ENCODE measurements at places on chromosomes 6 and 20.

- no peak for DNase-seq
Observed at GRCh38 chr20:57147185-57147584, 119.3 kb downstream of the BMP7 start.

GRCh38 chr20:10792291-10792690 lies 118.5 kb upstream of the JAG1 start:
- DNase-seq, result no peak

DNA sequence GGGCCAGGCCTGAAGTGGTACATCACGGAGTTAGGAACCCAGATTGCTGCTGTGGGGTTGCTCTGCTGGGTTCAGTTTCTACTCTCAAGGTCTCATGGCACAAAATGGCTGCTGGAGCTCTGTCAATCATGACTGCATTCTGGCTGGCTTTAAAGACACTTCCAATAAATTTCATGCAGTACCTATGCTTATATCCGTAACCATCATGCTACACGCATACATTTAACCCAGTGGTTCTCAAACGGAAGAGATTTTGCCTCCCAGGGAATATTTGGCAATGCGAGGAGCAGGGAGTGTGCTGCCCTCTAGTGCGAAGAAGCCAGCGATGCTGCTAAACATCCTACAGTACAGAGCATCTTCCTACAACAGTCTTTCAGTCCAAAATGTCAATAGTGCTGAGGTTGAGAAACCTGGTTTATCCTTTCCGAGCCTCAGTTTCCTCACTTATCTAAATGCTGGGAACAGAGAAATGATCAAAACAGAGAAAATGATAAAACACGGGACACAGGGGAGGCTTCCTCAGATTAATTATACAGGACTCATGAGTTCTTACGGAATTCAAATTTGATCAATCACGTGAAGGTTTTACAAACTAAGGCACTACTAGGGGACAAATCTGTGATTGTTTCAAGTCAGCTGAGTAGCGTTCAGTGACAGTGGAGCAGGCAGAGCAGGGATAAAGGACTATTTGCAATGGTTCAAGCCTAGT lies 9.6 kb upstream of the SLC2A10 start:
- no peak for DNase-seq

DNA sequence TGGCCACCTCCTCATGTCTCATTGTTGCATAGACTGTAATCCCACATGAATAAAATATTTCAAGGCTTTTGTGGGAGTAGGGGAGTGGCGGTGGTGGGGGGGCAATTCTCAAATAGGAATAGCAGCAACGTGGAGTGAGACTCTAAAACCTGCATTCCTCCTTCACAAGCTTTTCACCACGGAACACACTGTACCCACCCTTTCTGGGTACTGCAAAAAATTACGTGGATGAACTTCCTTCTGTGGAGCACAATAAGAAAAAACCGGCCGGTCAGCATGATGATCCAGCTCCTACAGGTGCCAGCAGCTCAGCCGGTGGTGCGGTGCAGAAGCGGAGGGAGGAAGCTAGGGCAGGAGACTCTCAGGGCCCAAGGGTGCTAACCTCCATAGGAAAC lies 930 bp upstream of the RRAGD start:
- no peak for DNase-seq

DNA sequence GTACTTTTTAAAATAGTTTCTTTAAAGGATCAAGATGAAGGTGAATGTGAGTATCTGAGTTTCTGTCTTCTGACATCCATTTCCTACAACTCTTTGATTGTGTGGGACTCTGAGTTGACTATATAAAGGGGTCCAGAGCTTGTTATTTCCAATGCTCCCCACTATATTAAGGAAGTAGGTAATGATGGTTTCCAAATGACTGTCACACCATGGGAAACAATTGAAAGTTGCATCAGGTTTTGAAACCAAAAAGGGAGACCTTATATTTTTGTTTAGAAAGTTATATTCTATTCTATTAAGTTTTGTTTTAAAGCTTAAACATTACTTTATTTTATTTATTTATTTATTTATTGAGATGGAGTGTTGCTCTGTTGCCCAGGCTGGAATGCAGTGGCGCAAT lies 11.2 kb downstream of the CASS4 start:
- DNase-seq, result no peak

DNA sequence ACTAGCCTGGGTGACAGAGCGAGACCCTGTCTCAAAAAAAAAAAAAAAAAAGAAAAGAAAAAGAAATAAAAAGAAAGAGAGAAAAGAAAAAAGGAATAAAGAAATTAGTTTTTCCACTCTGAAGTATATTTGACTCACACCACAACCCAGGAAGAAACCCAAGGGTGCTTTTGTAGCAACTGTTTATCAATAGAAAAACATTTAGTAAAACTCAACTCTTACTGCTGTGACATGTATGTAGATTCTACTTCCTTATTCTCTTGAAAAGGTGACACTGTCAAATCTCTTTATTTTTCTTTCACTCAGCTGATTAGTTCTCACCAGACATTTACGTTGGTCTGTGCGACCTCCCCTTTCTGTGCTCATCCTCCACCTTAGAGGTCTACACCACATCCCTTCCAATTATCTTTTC lies 99.9 kb upstream of the SHLD1 start:
- DNase-seq, result no peak

DNA sequence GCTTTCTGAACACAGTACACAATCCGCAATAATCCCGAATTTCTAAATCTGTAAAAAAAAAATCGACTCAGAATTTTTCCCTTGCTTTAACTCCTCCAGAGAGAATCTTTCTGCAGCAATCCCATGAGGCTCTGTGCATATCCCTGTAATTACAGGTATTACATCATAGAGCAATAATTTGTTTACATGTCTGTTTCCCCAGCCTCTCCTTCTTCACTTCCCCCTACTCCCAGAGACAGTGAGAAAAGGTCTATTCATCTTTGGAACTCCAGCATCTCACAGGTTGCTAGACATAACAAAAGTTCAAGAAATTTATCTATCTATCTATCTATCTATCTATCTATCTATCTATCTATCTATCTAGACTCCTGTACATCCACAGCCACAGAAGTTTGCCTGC lies 26.0 kb downstream of the KLHL31 start:
- DNase-seq, result no peak

- DNase-seq, result no peak
Observed at GRCh38 chr6:3724451-3725144, 26.9 kb downstream of the PXDC1 start.

GRCh38 chr6:152310371-152310954 lies 326.7 kb downstream of the SYNE1 start:
- DNase-seq, result no peak

- DNase-seq, result no peak
Observed at GRCh38 chr20:44089987-44090674, 96.9 kb downstream of the JPH2 start.

DNA sequence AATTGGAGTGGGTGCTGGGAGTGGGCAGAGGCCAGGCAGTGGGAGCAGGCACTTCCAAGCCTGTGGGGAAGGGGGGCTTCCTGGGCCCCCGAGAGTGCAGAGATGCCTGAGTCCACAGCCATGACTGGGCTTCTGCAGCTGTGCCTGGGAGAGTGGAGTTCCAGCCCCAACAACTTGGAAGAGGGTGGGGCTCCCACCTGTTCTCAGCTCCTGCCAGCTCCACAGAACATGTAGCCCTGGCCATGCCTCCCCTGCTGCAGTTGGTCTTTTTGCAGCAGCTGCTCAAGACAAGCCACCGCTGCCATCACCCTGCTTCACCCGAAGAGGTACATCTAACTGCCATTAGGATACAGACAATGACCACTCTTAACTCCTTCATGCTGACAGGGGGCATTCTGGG lies 1092.3 kb downstream of the KHDRBS2 start:
- DNase-seq, result no peak

All from activated gamma-delta T cell treated with anti-CD3 and anti-CD28 coated beads, Interleukin-2, amount 50 U/mL, for 16 hours (primary cell).